ENCODE measurements at places on chromosomes 6 and 20. TPM values are rescaled to one million over a fixed set of nuclear protein-coding genes. Genes with fewer than 3 reads are reported as not detected.
A peak's percentile ranks its signal among the peaks of the same experiment; 100 is the strongest.

DNA sequence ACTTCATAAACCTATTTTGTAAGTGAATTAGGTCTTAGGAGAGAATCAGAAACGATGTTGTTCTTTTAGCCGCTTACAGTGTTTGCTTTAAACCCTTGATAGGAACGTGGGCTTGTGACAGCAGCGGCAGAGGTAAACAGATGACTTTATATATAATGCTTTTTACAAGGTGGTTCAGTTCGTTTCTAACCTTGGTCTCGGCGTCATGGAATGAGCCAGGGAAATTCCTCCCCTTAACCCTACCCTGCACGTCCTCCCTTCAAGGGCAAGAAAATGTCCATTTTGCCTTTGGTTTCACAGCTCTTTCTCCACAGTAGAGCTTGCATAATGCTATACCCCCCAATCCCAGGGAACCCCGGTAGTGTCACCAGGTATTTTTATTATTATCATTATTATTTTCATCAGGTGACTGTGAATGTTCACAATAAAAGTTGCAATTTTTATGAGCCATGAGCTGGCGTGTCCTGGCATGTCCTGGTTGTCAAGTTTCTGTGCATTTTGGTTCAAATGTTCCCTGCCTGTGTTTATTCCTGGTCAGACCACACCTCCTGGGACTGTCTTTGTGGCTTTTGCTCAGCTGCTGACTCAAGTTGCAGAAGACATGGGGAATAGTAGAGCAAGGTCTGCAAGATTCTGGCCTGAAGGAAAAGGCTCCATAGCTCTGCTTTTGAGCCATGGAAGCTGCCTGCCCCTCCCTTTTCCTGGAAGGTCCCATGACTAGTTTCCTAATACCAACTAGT, 112.8 kb upstream of the BMP2 start:
- H3K27ac ChIP-seq: no peak overlapping the region
- H3K4me3 ChIP-seq: no peak overlapping the region
- H3K36me3 ChIP-seq: no peaks in the 10 kb centered on the region
- no peaks in the 10 kb centered on the region for H3K27me3 ChIP-seq
- no peaks in the 10 kb centered on the region for H3K4me1 ChIP-seq

DNA sequence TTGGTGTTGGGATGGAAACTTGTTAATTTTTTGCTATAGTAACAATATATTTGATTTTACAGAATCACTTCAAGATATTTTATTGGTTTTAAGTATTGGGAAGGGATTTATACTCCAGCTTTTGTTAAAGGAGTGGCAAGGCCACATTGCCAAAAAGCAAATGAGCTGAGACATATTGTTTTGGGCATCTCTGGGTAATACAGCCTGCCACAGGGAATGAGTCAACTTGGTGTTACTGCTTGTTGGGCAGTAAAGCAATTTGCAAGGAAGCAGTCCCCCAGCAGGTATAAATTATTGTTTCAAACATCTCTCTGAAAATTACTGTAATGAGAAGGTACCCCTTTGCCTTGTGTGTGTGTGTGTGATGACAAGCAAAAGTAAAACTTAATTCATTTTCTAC, 868.3 kb upstream of the FLRT3 start:
- no peaks in the 10 kb centered on the region for H3K36me3 ChIP-seq
- DNase-seq: no peak

DNA sequence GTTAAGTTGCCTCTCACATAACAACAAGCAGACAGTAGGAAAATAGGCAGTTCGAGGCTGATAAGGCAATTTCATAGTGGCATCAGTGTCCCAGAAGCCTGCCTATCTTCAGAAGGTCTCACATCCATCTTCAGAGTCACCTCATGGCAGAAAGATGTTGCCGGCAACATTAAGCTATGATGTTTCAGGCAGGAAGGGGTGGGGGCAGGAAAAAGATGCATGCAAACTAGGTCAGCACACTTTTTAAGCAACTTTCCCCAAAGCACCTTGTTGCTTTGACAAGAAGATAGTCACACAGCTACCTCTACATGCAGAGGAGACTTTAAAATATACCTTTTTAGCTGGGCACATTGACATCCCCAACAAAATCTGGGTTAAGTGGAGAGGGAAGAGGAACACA, 43.2 kb upstream of the SMIM8 start:
- no peaks in the 10 kb centered on the region for H3K36me3 ChIP-seq
- H3K4me3 ChIP-seq: no peak overlapping the region
- no peak overlapping the region for H3K27ac ChIP-seq
- no peak for DNase-seq

- peaks cover 10% of the 10 kb centered on the region for H3K27me3 ChIP-seq
- DNase-seq: no peak
- H3K36me3 ChIP-seq: no peaks in the 10 kb centered on the region
- H3K4me3 ChIP-seq: no peak overlapping the region
Measured at GRCh38 chr20:48230216-48230615, 444.9 kb upstream of the SULF2 start.

The GGTLC1 gene
- not detected for total RNA-seq

DNA sequence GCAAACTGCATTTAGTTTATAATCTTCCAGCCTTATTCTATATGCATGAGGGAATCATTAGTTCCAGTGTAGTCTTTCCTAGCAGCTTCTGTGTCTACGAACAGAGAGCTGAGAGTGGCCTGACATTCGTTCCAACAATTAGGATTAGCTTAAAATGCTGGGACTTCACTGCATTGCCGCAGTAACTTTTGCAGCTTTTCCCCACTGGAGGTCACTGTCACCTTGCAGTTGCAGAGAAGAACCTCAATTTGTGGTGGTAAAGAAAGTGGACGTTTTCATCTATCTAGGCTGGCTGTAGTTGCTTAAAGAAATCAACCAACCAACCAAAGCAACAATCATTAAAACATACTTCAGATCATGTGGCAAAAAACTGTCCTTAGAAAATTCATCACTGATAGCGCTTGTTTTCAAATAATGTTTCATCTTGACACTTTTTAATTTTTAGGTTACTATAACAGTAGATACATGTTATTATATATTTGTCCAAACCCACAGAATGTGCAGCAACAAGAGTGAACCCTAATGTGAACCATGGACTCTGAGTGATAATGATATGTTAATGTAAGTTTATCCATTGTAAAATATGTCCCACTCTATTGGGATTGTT, 12.2 kb downstream of the MYLK4 start:
- H3K36me3 ChIP-seq: no peaks in the 10 kb centered on the region
- H3K27me3 ChIP-seq: no peaks in the 10 kb centered on the region
- H3K4me1 ChIP-seq: peaks cover 39% of the 10 kb centered on the region
- no peak overlapping the region for H3K4me3 ChIP-seq

DNA sequence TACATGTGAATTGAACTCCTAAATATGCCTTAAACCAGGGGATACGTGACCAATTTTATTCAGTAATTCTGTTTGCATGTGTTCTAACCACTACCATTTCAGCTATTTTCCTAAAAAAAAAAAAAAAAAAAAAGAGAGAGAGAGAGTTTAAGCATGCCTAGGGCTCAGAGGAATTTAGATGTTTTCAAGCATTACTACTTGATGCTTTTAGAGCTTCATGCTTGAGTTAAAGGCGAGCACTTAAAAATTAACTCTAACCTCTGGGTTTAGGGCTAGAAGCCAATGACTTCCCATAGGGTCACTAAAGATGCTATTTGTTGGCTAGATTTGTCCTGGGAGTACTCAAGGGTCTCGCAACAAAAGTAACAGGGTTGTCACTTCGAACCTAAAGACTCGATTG, 217.7 kb downstream of the ATXN1 start:
- H3K27ac ChIP-seq: peak overlapping the region; percentile 86
- DNase-seq: no peak
- no peak overlapping the region for H3K4me3 ChIP-seq
- H3K36me3 ChIP-seq: no peaks in the 10 kb centered on the region

- DNase-seq: peak; percentile 17
- H3K27me3 ChIP-seq: peaks cover 99% of the 10 kb centered on the region
- H3K27ac ChIP-seq: no peak overlapping the region
- no peaks in the 10 kb centered on the region for H3K36me3 ChIP-seq
Measured at GRCh38 chr6:26251354-26252076, 113.5 kb upstream of the BTN3A2 start.

- no peak overlapping the region for H3K4me3 ChIP-seq
- no peaks in the 10 kb centered on the region for H3K36me3 ChIP-seq
- no peak overlapping the region for H3K27ac ChIP-seq
- DNase-seq: no peak
- H3K27me3 ChIP-seq: no peaks in the 10 kb centered on the region
Measured at GRCh38 chr6:35376281-35376680, 33.9 kb downstream of the PPARD start.

The DST gene
- total RNA-seq: 331 TPM

The DEFB132 gene
- not detected for total RNA-seq

GRCh38 chr6:124970243-124970642, 8.0 kb downstream of the RNF217 start:
- H3K4me1 ChIP-seq: peaks cover 30% of the 10 kb centered on the region

DNA sequence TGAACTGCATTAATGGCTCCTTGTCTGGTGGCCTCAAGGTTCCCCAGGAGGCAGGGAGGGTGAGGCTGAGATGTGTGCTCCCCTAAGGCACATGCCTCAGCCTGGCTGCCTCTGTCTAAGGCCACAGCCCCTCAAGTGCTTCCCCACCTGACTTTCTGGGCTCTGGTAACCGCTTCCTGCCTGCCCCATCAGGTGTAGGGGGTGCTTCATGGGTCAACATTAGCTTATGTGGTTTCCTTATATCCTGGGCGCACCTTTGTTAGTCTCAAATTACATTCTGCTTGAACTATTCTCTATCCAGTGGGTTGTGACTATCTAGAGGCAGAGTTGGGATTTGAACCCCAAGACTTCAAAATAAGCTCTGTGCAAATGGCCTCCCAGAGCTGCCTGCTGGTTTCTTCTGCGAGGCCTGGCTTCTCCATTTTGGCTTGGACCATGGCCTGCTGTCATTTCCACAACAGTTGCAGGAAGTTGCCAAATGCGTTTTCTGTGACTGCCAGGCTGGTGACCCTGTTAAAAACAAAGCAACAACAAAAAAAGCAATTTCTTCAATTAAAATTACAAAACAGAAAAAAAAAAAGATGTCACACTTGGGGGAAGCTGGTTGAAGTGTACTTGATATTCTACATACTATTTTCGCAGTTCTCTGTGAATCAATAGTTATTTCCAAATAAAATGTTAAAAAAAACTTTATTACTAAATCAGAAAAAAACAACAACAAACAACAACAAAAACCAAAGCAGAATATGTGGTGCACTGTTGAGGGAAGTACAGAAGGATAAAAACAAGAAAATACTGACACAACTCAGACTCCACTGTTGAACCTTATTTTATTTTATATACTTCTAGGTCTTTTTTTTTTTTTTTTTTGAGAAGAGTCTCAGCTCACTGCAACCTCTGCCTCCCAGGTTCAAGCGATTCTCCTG, 20.0 kb upstream of the ZNFX1 start:
- H3K4me3 ChIP-seq: no peak overlapping the region
- no peak for DNase-seq
- H3K27ac ChIP-seq: no peak overlapping the region

DNA sequence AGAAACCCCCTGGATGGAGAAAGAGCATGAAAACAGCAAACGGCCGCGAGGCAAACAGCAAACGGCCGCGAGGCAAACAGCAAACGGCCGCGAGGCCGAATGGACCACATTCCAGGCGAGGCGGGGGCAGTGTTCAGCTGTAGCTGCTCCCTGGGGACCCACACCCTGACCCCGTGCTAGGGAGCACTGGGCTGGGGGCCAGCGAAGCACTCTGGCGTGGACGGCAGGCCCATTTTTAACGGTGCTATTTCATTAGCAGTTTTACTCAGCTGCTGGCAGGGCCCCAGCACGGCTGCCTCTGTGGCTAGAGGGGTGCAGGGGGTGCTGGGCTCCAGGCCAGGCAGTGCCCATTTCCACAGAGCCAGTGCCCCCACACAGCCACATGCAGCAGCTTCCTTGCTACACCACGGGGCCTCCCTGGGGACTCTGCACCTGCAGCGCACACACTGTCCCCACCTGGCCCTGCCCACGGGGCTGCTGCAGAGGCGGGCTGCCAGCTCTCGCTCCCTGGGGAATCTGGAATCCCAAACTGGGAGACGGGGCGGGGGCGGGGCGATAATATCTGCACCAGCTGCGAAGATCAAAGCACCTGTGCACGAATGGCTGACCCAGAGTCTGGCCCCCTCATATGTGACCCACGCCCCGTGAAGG, 35.6 kb upstream of the SLCO4A1 start:
- H3K4me3 ChIP-seq: no peak overlapping the region
- DNase-seq: peak; percentile 78
- H3K4me1 ChIP-seq: peaks cover 38% of the 10 kb centered on the region
- no peaks in the 10 kb centered on the region for H3K36me3 ChIP-seq

The PRDM13 gene
- total RNA-seq: not detected
